ENCODE measurements at places on chromosomes 7 and 10.
A peak's percentile ranks its signal among the peaks of the same experiment; 100 is the strongest.

DNA sequence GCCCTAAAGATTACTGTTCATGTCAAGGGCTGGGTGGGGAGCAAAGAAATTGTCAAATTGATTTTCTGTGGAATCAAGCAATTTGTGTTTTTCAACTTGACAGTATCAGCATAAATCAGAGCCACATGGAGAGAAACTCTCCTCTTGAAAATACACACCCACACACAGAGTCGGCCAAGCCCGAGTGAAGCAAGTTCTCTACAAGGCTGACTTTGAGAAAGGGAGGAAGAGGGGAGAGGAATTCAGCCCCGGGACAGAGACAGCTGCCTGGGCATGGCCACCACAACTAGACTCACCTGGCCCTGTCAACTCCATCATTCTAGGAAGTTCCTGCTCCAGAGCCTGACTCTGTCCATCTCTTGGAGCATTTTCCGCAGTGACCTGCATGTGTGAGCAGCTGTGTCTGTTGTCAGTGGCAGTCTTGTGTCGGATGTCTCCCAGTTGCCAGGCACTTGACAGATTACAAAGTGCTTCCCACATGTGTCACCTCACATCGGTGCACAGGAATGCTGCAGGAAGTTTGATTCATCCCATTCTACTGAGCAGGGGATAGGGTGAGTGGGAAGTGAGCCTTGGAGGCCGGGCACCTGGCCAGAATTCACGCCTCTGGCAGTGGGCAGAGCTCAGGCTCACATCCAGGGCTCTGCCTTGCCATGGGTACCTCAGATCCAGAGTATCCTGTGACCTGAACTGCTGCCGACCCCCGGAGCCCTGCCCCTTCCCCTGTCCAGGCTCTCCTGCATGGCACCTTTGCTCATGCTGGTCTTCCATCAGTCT is 37.9 kb downstream of the ADAM12 start:
- peak; percentile 98 for DNase-seq

- DNase-seq, result no peak
Observed at GRCh38 chr7:130473289-130473688, 18.6 kb upstream of the MEST start.

- DNase-seq, result no peak
Observed at GRCh38 chr10:128727114-128727513, 600.9 kb upstream of the MKI67 start.

- DNase-seq, result peak; percentile 22
Observed at GRCh38 chr10:64115908-64116643, 594.9 kb downstream of the REEP3 start.

- DNase-seq, result no peak
Observed at GRCh38 chr10:43361547-43362190, 9.8 kb upstream of the FXYD4 start.

DNA sequence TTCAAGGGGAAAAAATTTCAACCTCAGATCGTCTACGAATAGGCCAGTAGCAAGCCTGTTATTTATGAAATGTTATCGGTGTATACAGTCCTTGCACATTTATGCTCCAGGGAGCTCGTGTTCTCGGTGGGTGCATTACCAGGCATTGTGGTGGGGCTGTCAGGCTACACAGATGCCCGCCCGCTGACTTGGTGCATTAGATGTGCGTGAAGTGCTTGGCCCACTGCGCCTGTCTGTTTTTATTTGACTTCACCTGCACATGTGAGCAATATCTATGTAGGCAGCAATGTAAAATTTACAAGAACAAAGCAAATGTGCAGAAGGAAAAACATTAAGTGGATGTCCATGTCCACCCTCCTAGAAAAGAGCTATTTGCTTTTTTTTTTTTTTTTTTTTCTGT is 2.8 kb downstream of the FOXK1 start:
- DNase-seq, result no peak

- DNase-seq, result no peak
Observed at GRCh38 chr10:43256531-43257346, 10.1 kb downstream of the RASGEF1A start.

DNA sequence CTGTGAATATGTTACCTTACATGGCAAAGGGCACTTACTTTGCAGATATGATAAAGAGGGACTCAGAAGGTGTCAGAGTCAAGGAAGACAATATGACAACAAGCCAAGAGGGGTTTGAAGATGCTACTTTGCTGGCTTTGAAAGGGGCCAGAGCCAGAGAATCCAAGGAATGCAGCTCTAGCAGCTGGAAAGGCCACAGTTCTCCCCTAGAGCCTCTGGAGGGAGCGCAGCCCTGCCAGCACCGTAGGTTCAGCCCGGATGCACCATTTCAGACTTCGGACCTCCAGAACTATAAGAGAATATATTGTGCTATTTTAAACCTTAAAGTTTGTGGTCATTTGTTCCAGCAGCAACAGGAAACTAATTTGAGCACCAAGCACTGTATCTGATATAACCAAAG is 32.9 kb upstream of the WDR11 start:
- no peak for DNase-seq
